ENCODE measurements at places on chromosomes 1 and 21. TPM values are rescaled to one million over a fixed set of nuclear protein-coding genes. Genes with fewer than 3 reads are reported as not detected.

- H3K36me3 ChIP-seq, result no peaks in the 10 kb centered on the region
- H3K4me1 ChIP-seq, result no peaks in the 10 kb centered on the region
- H3K27me3 ChIP-seq, result no peaks in the 10 kb centered on the region
- no peak overlapping the region for H3K4me3 ChIP-seq
Measured at GRCh38 chr1:9612871-9613624, 24.3 kb downstream of the TMEM201 start.

The KAZN gene
- 1.4 TPM for total RNA-seq

GRCh38 chr1:25040122-25040685 is 110.1 kb upstream of the RUNX3 start:
- H3K4me3 ChIP-seq, result no peak overlapping the region
- no peaks in the 10 kb centered on the region for H3K36me3 ChIP-seq
- DNase-seq, result no peak
- no peaks in the 10 kb centered on the region for H3K27me3 ChIP-seq
- H3K4me1 ChIP-seq, result peaks cover 29% of the 10 kb centered on the region
- no peak overlapping the region for H3K27ac ChIP-seq

The TSPAN1 gene
- total RNA-seq, result not detected

DNA sequence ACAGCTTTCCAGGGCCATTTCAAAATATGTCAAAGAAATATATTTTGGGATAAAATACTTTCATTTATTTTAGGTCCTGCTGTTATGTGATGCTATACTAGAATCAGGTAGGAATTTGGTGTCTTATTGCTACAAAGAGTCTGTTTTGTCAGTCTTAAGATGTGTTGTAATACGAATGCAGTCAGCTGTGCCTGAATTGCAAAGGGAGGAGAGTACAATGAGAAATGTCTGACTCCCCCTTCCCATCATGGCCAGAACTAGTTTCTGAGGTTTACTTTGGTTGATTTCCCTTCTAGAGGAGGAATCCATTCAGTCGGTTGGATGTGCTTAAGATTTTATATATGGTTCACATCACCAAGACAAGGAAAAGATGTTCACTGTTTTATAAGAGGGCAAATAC is 75.7 kb upstream of the TNFSF18 start:
- H3K4me1 ChIP-seq, result peaks cover 9% of the 10 kb centered on the region
- peaks cover 4% of the 10 kb centered on the region for H3K36me3 ChIP-seq
- H3K27me3 ChIP-seq, result no peaks in the 10 kb centered on the region
- DNase-seq, result no peak

- DNase-seq, result peak; percentile 65
- H3K36me3 ChIP-seq, result peaks cover 8% of the 10 kb centered on the region
- H3K4me3 ChIP-seq, result peak overlapping the region; percentile 49
- H3K27me3 ChIP-seq, result no peaks in the 10 kb centered on the region
- H3K27ac ChIP-seq, result no peak overlapping the region
Measured at GRCh38 chr1:27348861-27349783, 7.3 kb downstream of the SYTL1 start.

DNA sequence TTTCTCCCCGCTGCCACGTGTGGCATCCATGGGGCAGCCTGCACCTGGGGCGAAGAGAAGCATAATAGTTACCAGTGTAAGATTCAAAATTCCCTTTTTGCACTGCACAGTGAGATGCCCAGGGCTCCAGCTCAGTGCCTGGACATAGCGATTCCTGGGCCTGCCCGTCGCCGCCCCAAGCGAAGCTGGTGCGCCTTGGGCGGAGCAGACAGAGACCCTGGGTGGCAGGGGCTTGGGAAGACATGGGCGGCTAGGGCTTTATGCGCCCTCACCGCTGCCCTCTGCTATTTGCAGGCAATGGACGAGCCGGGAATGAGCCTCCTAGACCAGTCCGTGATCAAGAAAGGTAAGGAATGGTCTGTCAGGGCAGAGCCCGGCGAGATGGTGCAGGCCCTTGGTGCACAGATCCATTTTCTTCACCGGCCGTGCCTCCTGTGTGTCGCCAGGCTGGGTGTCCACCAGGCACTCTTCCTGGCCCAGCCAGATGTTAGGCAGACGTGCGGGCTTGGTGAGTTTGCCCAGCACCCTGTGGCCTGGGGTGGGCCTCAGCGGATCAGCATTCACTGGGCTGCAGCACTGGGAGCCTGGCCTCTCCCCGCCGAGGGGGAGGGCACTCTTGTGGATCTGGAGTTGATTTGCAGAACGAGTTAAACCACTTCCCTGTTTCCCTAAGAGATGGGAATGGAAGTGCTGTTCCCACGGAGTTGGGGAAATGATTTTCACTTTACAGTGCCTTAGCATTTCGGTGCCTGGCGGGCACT is 1.7 kb downstream of the TFAP2E start:
- H3K4me3 ChIP-seq, result no peak overlapping the region
- H3K4me1 ChIP-seq, result peaks cover 24% of the 10 kb centered on the region
- no peak for DNase-seq
- H3K27ac ChIP-seq, result peak overlapping the region; percentile 86
- H3K27me3 ChIP-seq, result peaks cover 26% of the 10 kb centered on the region

The GUCA2A gene
- total RNA-seq, result not detected

- no peak overlapping the region for H3K4me3 ChIP-seq
- DNase-seq, result no peak
- no peak overlapping the region for H3K27ac ChIP-seq
- peaks cover 4% of the 10 kb centered on the region for H3K27me3 ChIP-seq
Measured at GRCh38 chr21:43268804-43269186, 100.0 kb downstream of the CRYAA start.

DNA sequence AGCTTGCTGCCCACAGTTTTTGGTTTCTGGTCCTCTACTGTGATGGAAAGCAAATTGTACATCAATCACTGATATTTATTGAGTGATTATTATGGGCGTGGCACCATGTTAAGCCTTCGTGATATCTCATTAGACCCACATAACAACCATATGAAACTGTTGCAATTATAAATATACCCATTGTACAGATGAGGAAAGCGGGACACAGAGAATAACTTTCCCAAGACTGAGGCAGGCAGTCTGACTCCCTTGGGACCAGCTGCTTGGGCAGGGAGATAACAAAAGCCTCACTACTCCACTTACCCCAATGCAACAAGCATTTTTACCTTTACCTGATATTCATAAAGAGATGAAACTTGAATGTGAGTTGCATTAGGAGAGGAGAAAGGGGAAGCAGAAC is 4.3 kb upstream of the CASZ1 start:
- H3K4me1 ChIP-seq, result peaks cover 1% of the 10 kb centered on the region
- no peak overlapping the region for H3K27ac ChIP-seq
- peaks cover 57% of the 10 kb centered on the region for H3K27me3 ChIP-seq
- DNase-seq, result no peak
- no peaks in the 10 kb centered on the region for H3K36me3 ChIP-seq

DNA sequence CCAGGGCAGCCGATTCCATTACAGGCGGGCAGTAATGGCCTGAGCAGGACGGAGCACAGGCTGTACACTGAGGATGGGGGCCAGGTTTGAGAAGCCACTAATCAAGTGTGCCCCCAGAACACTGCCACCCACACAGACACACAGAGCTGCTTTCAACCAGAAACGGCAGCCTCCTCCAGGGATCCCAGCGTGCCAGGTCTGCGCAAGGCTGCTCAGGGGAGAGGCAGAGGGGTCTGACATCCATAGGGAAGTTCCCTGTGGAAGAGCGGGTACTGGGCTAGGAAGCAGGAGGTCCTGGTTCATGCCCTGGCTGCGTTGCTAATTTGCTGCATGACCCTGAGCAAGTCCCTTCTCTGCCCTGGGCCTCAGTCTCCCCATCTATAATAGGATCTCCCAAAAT is 26.1 kb upstream of the ALDH4A1 start:
- peaks cover 2% of the 10 kb centered on the region for H3K36me3 ChIP-seq
- no peak for DNase-seq
- H3K4me3 ChIP-seq, result peak overlapping the region; percentile 68
- H3K27ac ChIP-seq, result peak overlapping the region; percentile 99

The DNASE2B gene
- not detected for total RNA-seq

GRCh38 chr1:18118078-18118477 is 10.5 kb downstream of the IGSF21 start:
- H3K36me3 ChIP-seq, result no peaks in the 10 kb centered on the region
- H3K27ac ChIP-seq, result no peak overlapping the region
- H3K4me3 ChIP-seq, result no peak overlapping the region
- no peak for DNase-seq
- no peaks in the 10 kb centered on the region for H3K4me1 ChIP-seq
- peaks cover 21% of the 10 kb centered on the region for H3K27me3 ChIP-seq

The ILDR2 gene
- total RNA-seq, result 4.3 TPM

All from activated naive CD8-positive, alpha-beta T cell treated with anti-CD3 and anti-CD28 coated beads, Interleukin-2, amount 10 ng/mL, durations not matched to agents 7 days and 5 days (primary cell).